ENCODE measurements at places on chromosomes 12 and 14.

GRCh38 chr14:66482873-66483272 lies 3.3 kb upstream of the CCDC196 start:
- DNase-seq, result no peak

DNA sequence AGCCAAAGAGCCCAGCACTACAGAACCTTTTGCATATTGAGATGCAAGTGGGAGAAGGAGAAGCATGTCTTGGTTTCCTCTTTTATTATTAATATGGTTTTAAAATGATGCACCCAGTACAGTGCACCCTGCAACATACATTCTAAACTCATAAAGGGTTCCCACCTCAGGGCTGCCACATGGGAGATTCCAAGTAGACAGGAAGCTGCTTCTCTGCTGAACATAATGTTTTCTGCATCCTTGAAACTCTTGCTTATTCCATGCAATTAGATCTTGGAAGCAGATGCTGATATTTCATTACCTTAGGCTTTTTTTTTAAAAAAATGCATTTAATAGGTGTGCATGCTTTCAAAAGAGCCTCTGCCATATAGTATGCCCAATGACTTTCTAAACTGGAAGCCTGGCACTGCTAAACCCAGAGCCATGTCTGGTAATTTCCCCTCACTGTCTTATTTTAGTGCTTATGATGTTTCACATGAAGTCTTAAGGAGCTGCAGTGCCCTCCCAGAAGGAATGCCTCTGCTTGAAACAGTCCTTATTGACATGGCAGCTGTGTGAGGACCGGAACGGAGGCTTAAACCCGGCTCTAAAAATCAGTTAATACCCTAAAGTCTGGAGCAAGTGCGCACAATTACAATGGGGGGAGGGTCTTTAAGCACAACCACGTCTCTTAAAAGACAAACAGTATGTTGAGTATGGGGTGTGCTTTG lies 2.0 kb upstream of the SIX1 start:
- no peak for DNase-seq

DNA sequence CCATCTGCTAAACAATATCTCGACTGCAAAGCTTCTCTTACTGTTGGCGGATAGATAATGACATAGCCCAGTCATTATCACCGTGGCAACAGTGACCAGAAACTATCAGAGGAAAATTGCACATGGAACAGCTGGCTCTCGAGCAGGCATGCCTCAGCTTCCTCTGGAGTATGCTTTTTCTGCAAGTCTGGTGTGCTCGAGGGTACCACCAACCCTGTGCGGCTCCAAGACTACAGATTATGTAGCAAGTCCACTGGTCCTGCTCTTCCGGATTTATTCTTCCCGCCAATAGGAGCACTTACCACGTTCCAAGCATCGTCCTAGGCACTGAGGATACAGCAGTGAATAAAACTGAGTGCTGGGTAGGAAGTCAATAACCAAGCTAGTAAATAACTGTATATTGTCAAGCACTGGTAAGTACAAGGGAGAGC lies 1.4 kb upstream of the GLRX5 start:
- peak; percentile 32 for DNase-seq

GRCh38 chr12:6773590-6774351 lies 1.5 kb downstream of the LAG3 start:
- DNase-seq, result no peak

GRCh38 chr12:104188534-104188933 lies 27.0 kb upstream of the TXNRD1 start:
- no peak for DNase-seq

DNA sequence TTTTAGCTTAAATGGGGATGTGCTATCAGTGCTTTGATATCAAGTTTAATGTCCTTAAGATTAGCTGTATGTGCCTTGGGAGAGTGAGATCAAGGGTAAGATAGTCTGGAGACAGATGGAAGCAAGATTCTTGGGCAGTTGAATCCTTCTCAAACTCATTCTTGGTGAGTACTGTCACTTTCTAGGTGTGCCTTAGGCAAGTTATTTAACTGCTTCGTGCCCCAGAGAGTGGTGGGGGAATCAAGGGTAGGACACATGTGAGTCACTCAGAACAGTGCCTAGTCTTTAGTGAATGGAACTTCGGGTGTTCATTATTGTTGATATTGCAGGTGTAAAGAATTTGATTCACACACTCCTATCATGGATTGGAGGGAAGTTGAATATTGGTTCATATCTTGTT lies 803.7 kb downstream of the DIO2 start:
- no peak for DNase-seq

- DNase-seq, result no peak
Measured at GRCh38 chr12:127909041-127909440, 357.9 kb upstream of the TMEM132C start.

DNA sequence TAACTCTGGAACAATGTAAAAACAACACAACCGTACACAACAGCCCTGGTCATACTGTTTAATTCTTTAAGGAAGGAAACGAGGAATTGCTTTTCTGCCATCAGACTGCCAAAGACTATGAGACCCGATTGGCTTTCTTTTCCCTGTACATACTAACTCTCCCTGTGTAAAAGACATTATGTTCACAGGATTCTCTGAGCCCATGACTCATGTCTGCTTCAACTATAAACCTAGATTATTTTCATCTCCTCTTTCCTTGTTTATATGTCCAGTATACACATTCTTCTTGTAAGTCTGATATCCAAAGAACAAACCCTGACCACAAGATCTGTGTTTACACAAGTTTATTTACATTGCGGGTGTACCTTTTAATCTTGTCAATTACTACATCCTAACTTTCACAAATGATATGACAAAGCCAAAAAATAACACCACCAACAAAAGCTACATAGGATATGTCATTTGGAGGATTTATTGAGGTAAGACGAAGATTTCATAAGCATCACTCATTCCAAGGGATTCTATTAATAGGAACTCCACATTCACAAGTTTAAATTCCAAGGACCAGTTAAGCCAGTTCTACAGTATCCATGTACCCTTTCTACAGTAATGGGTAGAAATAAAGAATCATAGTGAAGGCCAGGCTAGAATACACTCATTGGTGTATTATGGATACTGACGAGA lies 67.3 kb downstream of the STXBP6 start:
- DNase-seq, result no peak

DNA sequence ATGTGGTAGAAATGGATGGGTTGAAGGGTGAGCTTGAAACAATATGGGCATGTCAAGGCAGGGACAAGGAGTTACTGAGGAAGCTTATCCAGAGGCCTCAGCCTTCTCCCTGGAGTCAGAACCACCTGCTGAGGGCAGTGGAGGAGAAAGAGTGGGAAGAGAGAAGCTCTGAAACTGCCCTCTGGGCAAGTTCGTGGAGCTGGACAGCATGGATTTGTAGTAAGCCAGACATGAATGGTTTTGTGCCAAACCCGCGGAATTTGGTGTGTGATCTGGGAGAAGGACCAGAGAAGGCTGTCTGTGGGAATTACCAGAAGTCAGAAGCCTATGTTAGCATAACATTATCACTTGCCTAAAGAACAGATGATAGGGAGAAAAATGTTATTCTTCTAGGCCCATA lies 164.8 kb downstream of the SLC41A2 start:
- no peak for DNase-seq

DNA sequence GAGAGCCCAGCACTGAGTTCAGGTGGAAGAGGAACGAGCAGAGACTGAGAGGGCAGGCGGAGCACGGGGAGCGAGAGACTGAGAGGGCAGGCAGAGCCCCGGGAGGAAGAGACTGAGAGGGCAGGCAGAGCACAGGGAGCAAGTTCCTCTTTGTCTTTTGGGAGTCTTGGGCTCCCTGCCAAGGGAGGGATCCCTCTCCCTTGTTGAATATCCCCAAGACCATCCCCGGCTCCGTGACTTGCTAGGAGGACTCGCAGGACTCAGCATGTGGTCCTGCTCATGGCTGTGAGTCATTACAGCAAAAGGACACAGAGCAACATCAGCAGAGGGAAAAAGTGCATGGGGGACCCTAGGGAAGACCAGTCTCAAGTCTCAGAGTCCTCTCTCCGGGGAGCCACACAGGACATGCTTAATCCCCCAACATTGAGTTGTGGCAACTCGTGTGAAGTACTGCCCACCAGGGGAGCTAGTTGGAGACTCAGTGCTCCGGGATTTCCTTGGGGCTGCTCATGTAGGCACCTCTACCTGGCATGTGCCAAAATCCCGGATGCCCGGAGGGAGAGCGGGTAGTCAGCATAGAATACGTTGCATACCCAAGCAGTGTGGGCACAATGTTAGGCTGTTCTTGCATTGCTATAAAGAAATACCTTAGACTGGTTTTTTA lies 81.0 kb downstream of the CCDC92 start:
- DNase-seq, result no peak

- DNase-seq, result no peak
Measured at GRCh38 chr14:101226265-101226602, 322.7 kb upstream of the RTL1 start.

- DNase-seq, result no peak
Measured at GRCh38 chr12:94186278-94187241, 38.2 kb downstream of the PLXNC1 start.

- DNase-seq, result no peak
Measured at GRCh38 chr12:121279507-121279915, 17.0 kb downstream of the CAMKK2 start.

DNA sequence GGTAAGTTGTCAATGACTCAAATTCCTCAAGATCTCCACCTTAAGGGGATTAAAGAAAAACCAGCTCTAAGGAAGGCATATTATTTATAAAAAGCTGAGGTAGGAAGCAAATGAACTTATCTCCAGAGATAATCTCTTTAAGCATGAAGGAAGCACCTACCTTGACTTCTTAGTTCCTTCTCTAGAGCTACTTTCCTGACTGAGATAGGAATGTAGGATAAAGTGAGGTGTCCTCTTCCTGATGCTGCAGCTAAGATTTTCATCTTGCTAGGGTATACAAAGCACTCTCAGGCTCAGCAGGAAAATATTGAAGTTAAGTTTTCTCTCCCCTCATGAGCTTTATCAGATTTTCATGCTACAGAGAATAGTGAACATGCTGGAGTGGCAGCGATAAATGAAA lies 163.0 kb upstream of the E2F7 start:
- DNase-seq, result no peak

DNA sequence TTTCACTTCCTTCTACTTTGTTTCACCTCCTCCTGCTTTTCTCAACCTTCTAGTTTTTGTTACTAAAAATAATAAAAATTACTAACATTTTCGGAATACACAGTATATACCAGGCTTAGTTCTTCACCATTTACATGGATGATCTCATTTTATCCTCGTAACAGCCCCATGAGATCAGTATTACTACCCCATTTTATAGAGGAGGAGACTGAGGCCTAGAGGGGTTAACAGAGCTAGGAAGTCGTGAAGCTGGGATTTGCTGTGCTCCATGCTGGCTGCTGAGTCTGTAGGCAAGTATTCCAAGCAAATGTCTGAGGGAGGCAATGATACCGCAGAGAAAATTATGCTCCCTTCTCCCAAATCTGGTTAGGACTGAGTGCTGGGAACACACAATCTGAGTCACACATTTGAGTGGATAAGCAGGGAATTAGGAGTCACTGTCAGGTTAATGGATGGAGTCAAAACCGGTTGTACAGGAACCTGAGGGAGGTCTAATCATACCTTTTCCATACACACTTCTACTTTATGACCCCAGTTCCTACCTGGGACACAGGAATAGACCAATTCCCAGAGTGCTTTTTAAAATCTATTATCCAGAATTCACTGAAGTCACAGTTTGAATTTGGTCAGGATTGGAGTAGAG lies 51.1 kb downstream of the ZFYVE26 start:
- DNase-seq, result no peak

DNA sequence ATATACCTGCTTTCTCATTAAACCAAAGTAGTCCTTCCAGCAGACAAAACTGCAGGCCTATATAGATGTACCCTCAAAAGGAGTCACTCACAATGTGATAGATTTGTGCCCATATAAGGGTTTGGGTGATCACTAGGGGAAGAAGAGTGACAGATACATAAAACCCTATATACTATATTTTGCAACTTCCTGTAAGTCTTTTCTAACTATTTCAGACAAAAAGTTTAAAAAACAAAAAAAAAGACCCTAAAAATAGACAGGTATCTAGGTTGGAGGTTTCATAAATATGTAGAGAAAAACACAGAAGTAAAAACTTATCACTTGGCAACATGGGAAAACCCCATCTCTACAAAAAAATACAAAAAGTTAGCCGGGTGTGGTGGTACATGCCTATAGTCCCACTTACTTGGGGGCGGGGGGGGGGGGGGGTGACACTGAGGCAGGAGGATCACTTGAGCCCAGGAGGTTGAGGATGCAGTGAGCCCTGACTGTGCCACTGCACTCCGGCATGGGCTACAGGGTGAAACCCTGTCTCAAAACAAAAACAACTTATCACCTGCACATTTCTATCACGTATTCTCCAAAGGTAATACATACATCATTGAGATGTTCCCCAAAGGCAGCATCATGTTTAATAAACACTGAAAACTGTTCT lies 2.9 kb downstream of the VCPKMT start:
- no peak for DNase-seq

DNA sequence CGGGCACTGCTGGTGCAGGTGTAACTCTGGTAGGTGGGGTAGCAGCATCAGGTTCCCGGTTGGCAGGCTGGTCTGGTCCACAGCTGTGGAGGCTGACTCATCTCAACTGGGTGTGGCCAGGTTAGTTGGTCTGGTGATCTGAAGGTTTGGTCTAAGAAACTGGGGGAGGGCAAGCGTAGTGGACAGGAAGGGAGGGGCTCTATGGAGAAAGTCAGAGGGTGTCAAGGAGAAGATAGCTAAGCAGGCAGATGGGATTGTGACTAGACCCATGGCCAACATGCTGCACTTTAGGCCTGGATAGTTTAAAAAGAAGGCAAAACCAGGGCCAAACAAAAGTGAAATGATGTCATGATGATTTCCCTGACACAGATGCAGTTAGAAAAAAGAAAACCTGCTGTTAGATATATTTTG lies 7.9 kb downstream of the TRIM9 start:
- DNase-seq, result no peak

GRCh38 chr14:91238085-91238484 lies 6.4 kb downstream of the GPR68 start:
- no peak for DNase-seq

GRCh38 chr12:95642583-95642982 lies 91.3 kb upstream of the USP44 start:
- no peak for DNase-seq

DNA sequence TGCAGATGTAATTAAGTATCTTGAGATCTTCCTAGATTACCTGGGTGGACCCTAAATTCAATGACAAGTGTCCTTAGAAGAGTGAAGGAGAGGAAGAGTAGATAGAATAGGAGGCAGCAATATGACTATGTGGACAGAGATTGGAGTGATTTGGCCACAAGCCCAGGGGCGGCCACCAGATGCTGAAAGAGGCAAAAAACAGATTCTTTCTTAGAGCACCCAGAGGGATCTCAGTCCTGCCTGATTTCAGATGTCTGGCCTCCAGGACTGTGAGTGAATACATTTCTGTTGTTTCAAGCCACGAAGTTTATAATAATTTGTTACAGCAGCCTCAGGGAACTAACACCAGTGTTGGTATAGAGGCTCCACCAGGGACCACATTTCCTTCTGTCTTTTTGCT lies 67.3 kb downstream of the DACT1 start:
- no peak for DNase-seq
